GM23248 (cell line): ENCODE measurements at places on chromosomes 1 and 21.

DNA sequence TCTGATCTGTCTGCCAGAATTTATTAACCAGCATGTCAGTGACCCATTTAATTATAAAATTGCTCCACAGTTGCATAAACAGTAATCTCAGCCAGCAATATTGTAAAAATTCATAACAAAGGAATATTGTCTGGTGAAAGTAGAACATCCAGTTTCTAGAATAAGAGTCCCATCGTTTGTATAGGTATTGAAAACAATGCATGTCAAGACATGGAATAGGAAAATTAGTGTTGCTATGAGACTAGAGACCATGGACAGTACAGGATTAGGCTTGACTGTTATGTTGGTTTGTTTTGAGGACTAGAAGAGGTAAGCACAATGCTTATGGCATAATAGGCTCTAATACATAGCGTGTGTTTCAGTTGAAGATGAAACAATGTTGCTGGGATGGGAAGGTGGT lies 37.1 kb downstream of the ATF6 start:
- DNase-seq, result no peak

DNA sequence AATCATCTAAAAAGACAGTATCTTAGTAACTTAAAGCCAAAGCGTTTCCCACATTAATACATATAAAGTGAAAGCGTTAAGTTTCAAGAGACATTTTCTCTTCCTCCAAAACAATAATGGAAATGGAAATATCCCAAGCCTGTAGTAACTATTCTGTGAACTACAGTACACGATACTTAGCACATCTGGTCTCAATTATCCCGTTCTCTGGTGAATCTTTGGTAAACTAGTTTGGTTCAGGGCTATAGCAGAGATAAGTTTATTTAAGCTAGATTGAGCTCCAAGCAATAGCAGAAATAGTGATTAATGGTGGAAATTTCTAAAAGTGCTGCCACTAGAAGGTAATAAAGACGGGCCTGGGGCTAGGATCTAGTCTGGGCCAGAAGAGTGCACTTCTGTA lies 55.2 kb downstream of the PCNX2 start:
- peak; percentile 35 for DNase-seq

DNA sequence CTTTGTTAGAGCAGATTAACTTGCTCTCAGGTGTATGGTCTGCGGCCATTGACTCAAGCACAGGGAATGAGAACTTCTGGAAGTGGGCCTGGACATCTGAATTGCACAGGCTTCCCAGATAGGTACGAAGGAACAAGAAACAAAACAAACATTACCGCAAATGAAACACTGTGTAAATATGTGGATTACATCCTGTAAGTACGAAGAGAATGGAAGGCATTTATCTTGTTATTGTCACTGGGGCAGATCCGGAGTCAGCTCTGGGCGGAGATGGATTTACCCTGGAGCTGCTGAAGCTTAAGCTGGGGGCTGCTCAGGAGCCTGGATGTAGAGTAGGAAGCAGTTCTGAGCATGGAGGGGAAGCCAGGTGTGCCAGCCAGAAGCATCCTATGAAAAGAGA lies 6.8 kb downstream of the HES2 start:
- DNase-seq, result no peak

DNA sequence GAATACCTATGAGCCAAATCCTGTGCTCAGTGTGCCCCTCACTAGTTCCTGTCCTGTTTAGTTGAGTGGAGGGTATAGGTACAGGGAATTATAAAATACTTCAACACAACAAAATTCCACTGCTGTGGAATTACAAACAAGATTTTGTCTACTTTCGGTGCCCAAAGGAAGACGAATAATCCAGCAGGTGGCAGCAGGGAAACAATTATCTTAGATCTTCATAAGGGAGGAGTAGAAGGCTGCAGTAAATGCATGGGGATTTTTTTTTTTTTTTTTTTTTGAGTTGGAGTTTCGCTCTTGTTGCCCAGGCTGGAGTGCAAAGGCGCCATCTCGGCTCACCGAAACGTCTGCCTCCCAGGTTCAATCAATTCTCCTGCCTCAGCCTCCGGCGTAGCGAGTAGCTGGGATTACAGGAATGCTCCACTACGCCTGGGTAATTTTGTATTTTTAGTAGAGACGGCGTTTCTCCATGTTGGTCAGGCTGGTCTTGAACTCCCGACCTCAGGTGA lies 2.0 kb upstream of the PIP5K1A start:
- DNase-seq, result peak; percentile 91

DNA sequence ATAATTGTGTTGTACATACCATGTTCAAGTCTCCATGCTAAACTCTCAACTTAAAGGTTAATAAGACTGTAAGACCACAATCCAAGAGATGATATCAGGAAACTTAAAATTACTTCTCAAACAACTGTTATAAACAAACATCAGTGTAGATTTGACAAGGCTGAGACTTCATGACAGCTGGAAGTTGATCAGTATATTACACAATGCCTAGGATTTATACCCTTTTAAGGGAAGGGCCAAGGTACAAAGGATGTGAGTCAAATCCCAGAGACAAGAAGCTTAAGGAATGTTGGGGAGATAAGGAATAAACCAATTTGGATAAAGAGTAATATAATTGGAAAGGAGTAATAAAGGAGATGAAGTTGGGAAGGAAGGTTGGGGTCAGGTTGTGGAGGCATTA lies 98.8 kb downstream of the LBR start:
- no peak for DNase-seq

- DNase-seq, result no peak
Observed at GRCh38 chr1:147628441-147628840, 41.9 kb downstream of the ACP6 start.

DNA sequence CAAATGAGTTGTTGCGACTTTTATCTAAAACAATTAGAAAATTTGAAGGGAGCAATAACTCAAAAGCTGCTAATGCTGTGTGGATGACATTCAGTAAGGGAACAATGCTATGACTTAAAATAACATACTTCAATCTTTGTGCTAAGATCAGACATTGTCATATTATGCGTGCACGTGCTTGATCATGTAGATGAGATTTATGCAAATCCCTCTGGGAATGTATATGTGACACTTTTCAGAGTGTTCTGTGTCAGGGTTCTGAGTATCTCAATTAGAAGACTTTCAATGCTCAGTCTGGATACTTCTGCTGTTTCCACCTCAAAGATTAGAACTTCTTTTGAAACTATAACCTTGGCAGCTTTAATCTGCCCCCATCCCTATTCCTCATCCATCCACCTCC lies 18.6 kb upstream of the POU2F1 start:
- DNase-seq, result no peak

- peak; percentile 44 for DNase-seq
Observed at GRCh38 chr1:79845936-79846335, 839.4 kb upstream of the ADGRL4 start.

GRCh38 chr1:1118876-1119220 lies 3.0 kb upstream of the C1orf159 start:
- DNase-seq, result no peak

- peak; percentile 91 for DNase-seq
Observed at GRCh38 chr1:101288491-101288944, 51.7 kb downstream of the S1PR1 start.

- DNase-seq, result peak; percentile 58
Observed at GRCh38 chr1:180168786-180169639, 14.3 kb downstream of the QSOX1 start.

DNA sequence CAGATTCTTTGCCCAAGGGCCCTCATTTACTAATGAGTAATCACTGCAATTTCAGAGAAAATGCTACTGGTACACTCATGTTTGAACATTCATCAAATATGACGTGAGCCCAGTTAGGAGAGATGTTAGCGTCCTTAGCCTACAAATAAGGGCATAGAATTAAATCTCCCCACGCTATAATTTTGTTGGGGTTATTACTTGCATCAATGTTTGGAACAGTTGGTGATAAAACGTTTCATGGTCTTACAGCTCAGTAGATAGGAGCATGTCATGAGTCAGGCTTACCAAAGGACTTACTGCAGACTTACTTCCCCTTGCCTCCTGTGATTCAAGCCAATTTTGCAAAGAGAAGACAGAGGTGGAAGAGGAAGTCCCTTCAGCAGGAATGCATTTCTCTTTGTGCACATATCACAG lies 304.0 kb downstream of the KIF26B start:
- DNase-seq, result peak; percentile 79

DNA sequence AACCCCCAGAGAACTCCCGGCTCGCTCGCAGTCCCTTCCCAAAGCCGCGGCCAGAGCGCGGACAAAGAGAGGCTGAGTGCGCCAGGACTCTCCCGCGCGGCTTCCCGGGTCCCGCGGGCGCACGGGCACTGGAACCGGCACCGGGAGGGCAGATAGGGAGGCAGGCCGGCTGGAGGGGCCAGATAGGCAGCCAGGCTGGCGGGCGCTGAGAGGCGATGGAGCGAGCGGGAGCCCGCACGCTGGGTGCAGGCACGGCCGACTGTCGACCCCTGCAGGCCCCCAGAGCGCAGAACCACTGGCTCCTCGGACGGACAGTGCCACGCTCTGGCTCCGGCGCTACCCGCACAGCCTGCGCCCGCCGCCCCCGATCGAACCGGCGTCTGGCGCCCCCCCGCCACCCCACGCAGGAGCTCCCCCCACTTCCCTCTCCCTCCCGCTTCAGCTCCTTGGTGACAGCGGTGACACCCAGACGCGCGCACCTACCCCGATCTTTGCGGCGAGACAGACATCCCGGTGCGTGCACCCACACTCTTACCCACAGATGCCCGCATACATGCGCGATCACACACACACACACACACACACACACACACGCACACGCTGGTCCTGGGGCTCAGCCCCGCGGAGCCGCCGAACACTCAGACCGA lies 534 bp downstream of the SLC6A9 start:
- DNase-seq, result peak; percentile 74

- no peak for DNase-seq
Observed at GRCh38 chr1:93958726-93959100, 49.5 kb upstream of the GCLM start.

GRCh38 chr1:18820791-18821641 lies 38.4 kb downstream of the TAS1R2 start:
- peak; percentile 80 for DNase-seq
